ENCODE measurements at places on chromosomes 7 and 10.
A peak's percentile ranks its signal among the peaks of the same experiment; 100 is the strongest.

GRCh38 chr7:104341546-104341945 is 13.1 kb downstream of the LHFPL3 start:
- DNase-seq: no peak

GRCh38 chr10:49407552-49408137 is 11.8 kb upstream of the DRGX start:
- DNase-seq: peak; percentile 51

GRCh38 chr7:49706106-49706505 is 67.3 kb upstream of the VWC2 start:
- no peak for DNase-seq

- DNase-seq: no peak
Observed at GRCh38 chr7:92704858-92705257, 114.7 kb upstream of the FAM133B start.

- no peak for DNase-seq
Observed at GRCh38 chr10:17157024-17157423, 27.4 kb upstream of the CUBN start.

- DNase-seq: no peak
Observed at GRCh38 chr10:25176421-25176968, 1.7 kb downstream of the GPR158 start.

DNA sequence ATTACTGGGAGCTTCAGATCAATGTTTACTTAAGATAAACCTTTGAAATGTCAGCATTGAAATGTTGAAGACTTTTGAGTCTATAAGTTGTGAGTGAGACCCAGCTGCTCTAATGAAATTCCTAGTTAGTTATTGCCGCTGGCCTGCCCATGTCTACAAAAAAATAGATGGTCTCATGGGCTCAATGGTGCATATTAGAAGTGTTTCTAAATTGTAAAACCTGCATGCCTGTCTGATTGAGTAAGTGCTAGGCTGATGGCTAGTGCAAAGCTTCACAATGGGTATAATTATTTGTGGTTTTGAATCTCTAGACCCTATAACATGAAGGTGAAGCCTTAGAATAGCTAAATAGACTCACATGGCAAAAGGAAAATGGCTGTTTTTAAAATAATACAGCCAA is 234.5 kb downstream of the SORCS3 start:
- DNase-seq: no peak

- no peak for DNase-seq
Observed at GRCh38 chr10:43846968-43847367, 198.3 kb upstream of the ZNF32 start.

DNA sequence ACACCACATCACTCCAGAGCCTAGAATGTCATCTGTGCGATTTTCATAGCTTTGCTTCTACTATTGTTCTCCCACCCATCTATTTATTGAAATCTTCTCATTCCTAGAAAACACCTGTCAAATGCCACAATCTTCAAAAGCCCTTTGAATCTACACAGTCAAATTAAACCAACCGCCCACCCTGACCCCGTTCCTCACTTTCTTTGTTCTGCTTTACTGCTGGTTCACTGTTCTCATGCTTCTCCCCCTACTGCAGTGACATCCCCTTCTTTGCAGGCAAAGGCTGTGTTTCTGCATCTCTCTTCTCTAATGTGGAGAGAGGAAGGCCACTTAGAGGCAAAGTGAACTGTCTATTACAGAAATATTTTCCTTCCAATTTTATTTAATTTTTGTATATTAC is 152.4 kb upstream of the NEBL start:
- DNase-seq: no peak

DNA sequence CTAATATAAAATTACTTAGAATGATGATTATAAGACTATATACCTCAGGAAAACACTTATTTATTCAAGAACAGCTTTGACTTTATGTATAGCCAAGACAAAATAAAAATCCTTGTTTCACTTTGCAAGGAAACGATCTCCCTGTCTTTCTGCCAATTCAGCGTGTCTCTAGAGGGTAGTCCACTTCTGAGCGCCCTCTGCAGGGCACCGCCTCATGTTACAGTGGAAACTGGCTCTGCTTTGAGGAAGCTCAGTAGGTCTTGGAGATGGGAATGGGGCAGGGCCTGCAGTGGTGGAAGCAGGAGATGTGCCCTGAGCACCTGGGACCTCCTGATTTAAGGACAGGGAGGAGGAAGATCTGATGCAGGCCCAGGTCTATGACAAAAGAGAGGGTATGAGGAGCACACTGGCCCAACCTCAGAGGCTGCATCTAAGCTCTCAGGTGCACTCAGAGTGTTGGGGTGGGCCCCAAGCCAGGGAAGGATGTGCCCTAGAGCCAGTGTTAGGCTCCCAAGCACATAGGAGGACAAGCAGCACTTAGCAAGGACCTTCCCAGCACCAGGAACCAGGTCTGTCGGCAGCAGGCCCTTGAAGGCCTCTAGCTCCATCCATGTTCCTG is 481.0 kb downstream of the TNS3 start:
- DNase-seq: no peak

DNA sequence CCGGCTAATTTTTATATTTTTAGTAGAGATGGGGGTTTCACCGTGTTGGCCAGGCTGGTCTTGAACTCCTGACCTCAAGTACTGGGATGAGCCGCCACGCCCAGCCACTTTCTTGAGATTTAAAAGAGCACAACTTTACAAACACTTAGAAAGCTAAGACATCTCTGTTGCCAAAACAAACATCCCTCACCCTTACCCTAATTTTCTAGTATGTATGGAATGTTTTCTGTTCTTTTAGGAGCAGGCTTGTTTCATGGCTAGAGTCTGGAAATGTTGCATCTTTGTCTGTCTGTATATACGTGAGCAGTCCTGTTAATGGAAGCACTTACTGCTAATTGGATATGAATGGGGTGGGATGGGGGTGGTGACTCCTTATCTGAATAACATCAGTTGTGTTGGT is 2.9 kb downstream of the OLAH start:
- no peak for DNase-seq

- no peak for DNase-seq
Observed at GRCh38 chr7:43124388-43124787, 11.9 kb downstream of the HECW1 start.

GRCh38 chr7:101588131-101588935 is 40.8 kb downstream of the MYL10 start:
- DNase-seq: no peak
